Brain pericyte (primary cell): ENCODE measurements at places on chromosomes 13 and 19.

- DNase-seq = no peak
These were observed 21.8 kb downstream of the MRPS12 start for GRCh38 chr19:38952395-38953165.

DNA sequence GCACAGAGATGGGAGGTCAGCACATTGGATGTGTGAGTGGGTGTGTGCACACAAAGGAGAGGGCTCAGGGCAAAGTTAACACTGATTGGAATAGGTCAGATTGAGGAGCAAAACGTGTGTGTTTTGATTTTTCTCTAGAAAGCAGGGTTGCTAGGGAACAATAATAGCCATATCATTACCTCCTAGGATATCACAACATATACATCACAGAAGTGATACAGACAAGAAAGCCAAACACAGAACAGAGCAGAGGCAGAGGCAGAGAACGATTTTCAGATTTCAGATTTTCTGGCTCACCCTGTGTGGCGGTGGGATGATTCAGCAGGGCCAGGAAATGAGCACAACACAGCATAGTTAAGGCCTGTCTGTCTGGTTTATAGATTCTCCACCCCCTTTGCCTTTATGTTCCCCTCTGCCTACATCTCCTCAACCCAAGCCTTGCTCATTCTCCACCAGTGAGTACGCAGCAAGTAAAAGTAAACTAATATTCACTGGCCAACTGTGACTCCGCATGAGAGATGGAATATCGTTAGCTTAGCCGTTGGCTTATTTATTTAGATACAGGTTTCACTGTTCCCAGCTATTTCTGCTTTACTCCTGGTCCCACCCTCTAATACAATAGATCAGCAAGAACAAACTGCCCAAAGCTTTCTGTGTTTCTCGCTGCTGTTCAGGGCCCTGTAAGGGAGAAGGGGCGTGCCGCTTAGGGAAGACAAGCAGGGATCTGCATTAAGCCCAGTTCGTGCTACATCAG lies 182.7 kb upstream of the TSC22D1 start:
- no peak for DNase-seq

DNA sequence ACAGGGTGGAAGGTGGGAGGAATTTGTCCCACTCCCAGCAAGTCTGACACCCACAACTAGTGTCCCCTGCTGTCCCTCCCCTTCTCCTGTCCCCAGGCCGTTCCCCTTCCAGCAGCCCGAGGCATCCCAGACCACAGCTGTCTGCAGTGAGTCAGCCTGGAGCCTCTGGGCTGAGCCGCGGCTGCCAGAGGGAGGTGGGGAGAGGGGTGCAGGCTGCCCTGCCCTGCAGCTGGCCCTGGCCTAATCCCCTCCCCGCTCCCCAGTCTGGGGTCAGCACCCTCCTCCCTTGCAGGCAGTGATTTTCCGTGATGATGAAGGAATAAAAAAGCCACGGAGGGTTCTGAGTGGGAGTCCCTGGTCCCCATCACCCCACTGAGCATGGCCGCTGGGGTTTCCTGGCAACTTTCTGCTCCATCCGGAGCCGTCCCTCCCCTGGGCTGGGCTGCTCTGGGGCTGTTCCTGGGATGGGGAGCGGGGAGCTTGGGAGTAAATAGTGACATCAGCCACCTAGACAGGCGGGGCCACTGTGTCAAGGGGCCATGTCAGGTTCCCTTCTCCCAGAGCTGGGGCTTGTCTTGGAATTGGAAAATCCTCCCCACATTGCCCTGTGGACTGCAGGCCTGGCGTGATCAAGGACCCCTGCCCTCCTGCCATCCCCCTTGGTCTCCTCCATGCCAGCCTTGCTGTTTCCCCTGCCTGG lies 16.8 kb downstream of the SPC24 start:
- peak; percentile 49 for DNase-seq

DNA sequence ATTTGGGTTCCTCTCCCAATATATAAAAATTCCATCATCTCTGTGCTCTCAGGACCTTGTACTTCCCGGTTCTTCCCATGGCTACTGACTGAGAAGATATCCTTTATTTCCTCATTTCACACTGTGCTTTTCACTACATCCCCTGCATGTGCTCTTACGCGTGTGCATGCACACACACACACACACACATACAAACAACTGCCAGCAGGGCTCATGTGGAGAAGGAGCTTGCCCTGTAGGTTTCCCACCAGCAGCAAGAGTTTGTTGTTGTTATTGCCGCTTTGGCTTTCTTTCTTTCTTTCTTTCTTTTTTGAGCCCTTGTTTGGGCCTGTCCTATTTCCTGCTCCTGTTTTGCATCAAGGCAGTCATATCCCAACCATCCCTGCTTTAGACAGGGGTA lies 43.6 kb downstream of the TEX26 start:
- DNase-seq = peak; percentile 77

GRCh38 chr19:33684538-33685232 lies 62.9 kb downstream of the CHST8 start:
- no peak for DNase-seq

GRCh38 chr13:80030491-80030890 lies 310.4 kb downstream of the SPRY2 start:
- DNase-seq = no peak

DNA sequence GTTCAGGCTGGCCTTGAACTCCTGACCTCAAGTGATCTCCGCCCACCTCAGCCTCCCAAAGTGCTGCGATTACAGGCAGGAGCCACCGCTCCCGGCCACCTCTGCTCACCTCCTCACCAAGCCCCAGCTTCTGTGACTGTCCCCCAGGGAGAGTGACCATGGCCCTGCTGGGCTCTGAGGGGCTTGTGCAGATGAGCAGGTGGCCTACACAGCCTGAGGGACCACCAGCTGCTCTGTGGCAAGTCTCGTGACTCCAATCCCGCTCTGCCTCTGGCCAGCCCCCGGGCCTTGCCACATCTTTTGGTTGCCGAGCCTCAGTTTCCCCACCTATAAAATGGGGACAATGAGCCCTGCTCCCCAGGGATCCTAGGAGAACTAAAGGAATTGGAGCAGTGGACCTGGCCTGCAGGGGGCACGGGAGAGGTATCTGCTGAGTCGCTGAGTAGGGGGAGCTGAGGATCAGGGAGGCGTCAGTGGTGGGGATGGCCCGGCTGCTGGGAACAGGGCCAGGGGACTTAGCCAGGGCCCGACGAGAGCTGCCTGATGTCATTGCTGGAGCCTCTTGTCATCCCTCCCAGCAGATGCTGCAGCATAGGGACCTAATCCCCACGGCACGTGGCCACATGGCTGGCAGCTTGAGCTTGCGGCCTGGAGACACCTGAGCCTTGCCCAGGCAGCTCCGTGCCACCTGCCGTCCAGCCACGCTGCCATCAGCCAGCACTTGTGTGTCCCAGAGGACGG lies 74.7 kb downstream of the GADD45B start:
- DNase-seq = no peak

- no peak for DNase-seq
These were observed 11.3 kb downstream of the NANOS3 start for GRCh38 chr19:13888281-13888680.

DNA sequence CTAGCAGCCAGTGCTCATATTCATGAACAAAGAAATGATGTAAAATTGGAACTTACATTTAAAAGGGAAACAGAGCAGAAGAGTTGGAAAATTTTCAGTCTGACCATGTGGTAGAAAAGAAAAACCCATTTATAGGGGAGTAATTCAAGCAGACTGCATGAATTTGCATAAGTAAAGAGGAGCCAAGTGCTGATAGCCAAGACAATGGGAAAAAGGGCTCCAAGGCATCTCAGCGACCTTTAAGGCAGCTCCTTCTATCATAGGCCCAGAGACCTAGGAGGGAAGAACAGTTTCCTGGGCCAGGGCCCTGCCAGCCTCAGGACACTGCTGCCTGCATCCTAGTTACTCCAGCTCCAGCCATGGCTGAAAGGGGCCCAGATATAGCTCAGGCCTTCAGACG lies 7.5 kb downstream of the DNAJC3 start:
- no peak for DNase-seq

DNA sequence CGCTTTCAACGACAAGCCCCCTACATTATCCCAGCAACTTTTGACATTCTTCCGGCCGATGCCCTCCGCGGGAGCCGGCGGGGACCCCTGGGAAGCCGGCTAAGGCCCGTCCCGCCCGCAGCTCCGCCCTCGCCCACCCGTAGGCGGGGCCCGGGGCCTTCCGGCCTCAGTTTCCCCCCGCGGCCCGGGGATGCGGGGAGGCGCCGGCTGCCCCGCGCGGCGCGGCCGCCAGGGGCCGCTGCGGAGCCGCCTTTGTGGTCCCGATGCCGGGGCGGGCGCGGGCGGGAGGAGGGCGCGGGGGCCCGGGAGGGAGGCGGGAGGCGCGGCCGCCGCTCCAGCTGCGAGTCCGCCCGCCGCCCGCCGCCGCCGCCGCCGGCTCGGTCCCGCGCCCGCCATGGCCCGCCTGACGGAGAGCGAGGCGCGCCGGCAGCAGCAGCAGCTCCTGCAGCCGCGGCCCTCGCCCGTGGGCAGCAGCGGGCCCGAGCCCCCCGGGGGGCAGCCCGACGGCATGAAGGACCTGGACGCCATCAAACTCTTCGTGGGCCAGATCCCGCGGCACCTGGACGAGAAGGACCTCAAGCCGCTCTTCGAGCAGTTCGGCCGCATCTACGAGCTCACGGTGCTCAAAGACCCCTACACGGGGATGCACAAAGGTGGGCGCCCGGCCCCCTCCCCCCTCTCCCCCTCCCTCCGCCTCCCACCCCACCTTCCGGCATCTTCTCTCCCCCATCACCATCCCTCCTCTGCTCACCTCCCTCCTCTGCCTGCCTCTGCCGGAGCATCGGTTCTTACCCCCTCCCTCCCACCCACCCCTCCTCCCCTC lies at the start of gene CELF5:
Gene CELF5, plus strand, starts transcription at position 316 of the 823 bp plus-strand sequence. Its CDS starts 79 bp downstream, at position 395.
- no peak for DNase-seq

GRCh38 chr13:87355451-87355850 lies 315.7 kb upstream of the SLITRK5 start:
- no peak for DNase-seq

GRCh38 chr13:77143431-77143830 lies 116.5 kb upstream of the FBXL3 start:
- DNase-seq = no peak

GRCh38 chr13:34303346-34303745 lies 485.4 kb downstream of the RFC3 start:
- DNase-seq = no peak

DNA sequence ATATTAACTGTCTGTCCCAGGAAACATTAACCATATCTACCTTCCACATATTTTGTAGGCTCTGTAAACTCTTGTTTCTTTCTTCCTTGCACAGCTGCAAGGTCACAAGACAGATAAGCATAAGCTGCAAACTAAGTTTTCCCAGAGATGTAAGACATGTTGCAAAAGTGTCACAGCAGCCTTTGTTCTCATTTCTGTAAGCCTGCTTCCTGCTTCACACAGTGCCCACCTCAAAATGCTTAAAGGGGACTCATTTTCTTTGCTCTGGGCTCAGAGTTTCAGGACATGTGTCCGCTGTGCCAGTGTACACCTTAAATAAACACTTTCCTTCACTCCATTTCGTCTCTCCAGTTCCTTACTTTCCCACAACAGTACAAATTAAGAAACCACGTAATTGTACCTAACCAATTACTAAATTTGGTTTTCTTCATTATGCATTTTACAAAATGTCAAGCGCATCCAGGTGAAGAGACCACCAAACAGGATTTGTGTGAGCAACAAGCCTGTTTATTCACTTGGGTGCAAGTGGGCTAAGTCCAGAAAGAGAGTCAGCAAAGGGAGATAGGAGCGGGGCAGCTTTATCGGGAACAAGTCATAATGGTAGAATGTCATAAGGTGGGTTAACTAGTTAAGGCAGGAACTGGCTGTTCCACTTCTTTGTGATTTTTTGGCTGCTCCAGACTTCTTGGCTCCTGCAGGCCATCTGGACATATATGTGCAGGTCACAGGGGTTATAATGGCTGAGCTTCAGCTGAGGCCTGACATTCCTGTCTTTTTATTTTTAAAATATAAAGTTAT lies 12.7 kb upstream of the ZNF431 start:
- no peak for DNase-seq

- DNase-seq = no peak
These were observed 12.4 kb downstream of the TMEM143 start for GRCh38 chr19:48351341-48351752.

DNA sequence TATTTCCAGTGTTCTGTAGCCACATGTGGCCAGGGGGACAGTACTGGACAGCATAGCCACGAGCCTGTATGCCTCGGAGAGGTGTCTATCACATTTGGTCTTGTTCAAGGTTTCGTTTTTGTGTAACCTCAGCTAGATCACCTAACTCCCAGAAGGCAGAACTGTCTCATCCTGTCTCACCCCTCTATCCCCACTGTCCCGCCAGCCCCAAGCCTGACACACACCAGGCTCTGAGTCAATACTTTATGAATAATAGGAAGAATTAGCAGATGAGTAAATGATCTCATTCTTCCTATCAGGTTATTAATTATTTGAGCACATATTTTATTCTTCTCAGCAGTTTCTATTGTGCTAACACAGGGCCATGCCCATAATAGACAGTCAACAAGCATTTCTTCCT lies 132.2 kb downstream of the NUFIP1 start:
- DNase-seq = no peak

DNA sequence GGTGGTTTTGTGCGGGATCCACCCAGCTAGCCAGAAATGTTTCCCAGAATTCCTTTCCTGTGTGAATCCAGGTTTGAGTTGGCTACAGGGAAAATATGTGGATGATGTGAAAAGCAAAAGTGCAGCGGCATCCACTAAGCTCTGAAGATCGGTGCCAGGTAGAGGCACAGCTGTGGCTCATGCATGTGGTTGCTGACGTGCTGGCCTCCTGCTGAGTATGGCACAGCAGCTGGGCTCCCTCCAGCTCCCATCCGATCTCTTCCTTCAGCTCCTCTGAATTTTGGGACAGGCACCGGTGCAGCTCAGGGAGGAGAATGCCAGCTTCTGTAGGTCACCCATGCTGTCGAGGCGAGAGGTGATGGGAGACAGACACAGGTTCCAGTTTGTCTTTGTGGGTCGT lies 84.0 kb upstream of the GSX1 start:
- no peak for DNase-seq

DNA sequence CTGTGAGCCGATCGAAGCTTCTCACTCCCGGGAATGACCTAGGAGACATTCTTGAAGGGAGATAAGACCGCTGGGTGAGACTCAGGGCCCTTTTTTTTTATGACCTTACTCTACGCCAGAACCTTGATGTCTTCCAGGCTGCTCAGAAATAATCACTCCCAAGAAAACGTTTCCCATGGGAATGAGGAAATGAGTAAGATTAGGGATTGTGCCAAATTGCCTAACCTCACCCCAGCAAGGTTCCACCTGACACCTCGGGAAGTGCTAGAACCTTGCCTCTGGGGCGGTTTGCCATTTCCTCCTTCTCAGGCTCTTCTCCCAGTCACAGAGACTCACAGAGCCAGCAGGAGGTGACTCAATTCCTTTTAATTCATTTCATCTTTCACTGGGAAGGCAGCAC lies 2.3 kb downstream of the SLC46A3 start:
- DNase-seq = no peak

DNA sequence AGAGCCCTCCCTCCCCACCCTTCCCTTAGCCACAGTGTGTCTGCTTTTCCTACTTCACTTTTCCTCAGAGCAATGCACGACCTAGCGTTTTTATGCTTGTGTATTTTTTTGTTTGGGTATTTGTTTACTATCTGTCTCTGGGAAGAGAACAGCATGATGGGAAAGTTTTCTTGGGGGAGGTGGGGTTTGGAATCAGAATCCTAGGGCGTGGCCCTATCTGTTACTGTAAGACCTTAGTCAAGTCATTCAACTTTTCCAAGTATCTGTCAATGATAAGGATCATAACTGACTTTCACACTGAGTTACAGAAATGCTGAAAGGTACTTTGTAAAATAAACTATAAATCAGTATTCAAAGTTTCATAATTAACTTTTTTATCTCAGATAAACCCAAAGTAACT lies 146.3 kb upstream of the WASF3 start:
- no peak for DNase-seq
